Fibroblast of lung (primary cell): ENCODE measurements at places on chromosomes 7 and 10. TPM values are rescaled to one million over a fixed set of nuclear protein-coding genes. Genes with fewer than 3 reads are reported as not detected.

CTAGE4 gene
- 0.17 and 1.0 TPM in 2 replicates for total RNA-seq

- no peaks in the 10 kb centered on the region for H3K27me3 ChIP-seq
- no peak for DNase-seq
- H3K4me1 ChIP-seq = peaks cover 28% of the 10 kb centered on the region
- no peak overlapping the region for H3K27ac ChIP-seq
Observed at GRCh38 chr7:73719806-73720169, 319 bp upstream of the STX1A start.

- no peaks in the 10 kb centered on the region for H3K36me3 ChIP-seq
- no peaks in the 10 kb centered on the region for H3K27me3 ChIP-seq
- peak; percentile 55 for DNase-seq
- H3K4me3 ChIP-seq = no peak overlapping the region
- no peaks in the 10 kb centered on the region for H3K4me1 ChIP-seq
Observed at GRCh38 chr10:74231375-74231774, 80.4 kb downstream of the ADK start.

DNA sequence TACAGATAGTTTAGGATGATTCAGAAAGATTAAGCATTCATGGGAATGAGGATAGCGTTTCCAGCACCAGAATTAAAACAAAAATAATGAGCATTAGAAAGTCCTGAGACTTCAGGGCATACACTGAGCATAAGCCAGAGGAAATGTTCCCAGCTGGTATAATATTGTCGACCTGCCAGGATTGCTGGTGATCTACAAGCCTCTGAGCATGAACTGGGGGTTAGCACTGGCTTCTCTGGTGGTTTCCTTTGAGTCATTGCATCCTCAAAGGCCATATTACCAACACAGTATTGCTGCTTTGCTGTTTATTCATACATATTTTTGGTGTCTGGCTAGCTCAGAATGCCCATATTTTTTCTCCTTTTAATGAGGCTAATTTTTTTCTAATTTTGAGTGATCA, 10.7 kb upstream of the ATRNL1 start:
- no peak overlapping the region for H3K27ac ChIP-seq
- H3K36me3 ChIP-seq = no peaks in the 10 kb centered on the region
- no peaks in the 10 kb centered on the region for H3K4me1 ChIP-seq
- H3K4me3 ChIP-seq = no peak overlapping the region

SLC26A3 gene
- not detected in 2 replicates for total RNA-seq

DNA sequence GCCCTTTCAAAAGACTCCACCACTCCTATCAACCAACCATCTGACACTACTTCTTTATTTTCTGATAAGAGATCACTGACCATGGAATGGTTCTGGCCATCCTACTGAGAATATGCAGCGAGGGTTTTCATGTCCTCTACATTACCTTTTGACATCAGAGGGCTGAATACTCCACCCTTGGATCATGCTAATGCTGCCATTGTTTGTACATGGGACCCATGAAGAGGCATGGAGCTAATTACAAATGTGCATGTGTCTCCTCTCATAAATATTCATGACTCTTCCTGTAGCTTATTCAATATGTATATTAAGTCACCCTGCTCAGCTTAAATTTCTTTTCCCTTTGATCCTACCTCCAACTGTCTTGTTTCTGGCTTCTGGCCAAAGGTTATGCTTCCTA, 1065.8 kb upstream of the GHITM start:
- no peak overlapping the region for H3K27ac ChIP-seq
- no peak overlapping the region for H3K4me3 ChIP-seq
- H3K27me3 ChIP-seq = no peaks in the 10 kb centered on the region
- H3K4me1 ChIP-seq = no peaks in the 10 kb centered on the region
- no peaks in the 10 kb centered on the region for H3K36me3 ChIP-seq

GRCh38 chr7:64643566-64643965, 22.4 kb upstream of the ZNF107 start:
- H3K36me3 ChIP-seq = no peaks in the 10 kb centered on the region
- no peaks in the 10 kb centered on the region for H3K4me1 ChIP-seq
- H3K27ac ChIP-seq = no peak overlapping the region
- DNase-seq = no peak

EIF4EBP2 gene
- 18.0 and 21.8 TPM in 2 replicates for total RNA-seq

GRCh38 chr7:50812841-50813475, 30.3 kb upstream of the GRB10 start:
- no peaks in the 10 kb centered on the region for H3K36me3 ChIP-seq
- H3K27ac ChIP-seq = no peak overlapping the region
- peak; percentile 77 for DNase-seq

DNA sequence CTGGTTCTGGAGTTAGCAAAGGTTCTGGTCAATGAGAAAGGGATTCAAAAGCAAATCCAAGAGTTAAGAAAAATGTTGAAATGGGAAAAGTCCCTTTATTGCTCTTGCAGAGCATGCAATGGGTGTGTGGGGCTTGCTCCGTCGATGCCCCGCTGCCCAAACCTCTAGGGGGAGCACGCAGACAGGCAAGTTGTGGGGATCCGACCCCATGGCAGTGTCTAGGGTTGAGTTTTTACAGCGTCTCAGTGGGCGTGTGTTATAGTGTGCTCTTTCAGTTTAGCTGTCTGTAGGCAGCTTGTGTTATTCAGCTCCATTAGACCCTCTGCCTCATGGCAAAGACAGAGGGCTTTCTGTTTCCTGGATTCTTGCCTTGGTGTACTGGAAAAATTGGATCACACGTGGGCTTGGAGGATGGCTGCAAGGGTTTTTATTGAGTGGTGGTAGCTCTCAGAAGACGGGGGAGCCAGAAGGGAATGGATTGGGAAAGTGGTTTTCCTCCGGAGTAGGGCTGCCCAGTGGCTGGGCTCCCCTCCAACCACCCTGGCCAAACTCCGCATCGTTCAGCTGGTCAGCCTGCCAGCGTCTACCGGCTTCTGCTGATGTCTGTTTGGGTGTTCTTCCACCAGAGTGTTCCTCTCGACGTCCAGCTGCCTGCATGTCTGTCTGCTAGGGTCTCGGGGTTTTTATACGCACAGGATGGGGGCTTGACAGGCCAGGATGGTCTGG, 102.3 kb upstream of the PLXDC2 start:
- no peak overlapping the region for H3K4me3 ChIP-seq
- no peak for DNase-seq
- no peaks in the 10 kb centered on the region for H3K4me1 ChIP-seq
- H3K36me3 ChIP-seq = no peaks in the 10 kb centered on the region
- no peaks in the 10 kb centered on the region for H3K27me3 ChIP-seq

DNA sequence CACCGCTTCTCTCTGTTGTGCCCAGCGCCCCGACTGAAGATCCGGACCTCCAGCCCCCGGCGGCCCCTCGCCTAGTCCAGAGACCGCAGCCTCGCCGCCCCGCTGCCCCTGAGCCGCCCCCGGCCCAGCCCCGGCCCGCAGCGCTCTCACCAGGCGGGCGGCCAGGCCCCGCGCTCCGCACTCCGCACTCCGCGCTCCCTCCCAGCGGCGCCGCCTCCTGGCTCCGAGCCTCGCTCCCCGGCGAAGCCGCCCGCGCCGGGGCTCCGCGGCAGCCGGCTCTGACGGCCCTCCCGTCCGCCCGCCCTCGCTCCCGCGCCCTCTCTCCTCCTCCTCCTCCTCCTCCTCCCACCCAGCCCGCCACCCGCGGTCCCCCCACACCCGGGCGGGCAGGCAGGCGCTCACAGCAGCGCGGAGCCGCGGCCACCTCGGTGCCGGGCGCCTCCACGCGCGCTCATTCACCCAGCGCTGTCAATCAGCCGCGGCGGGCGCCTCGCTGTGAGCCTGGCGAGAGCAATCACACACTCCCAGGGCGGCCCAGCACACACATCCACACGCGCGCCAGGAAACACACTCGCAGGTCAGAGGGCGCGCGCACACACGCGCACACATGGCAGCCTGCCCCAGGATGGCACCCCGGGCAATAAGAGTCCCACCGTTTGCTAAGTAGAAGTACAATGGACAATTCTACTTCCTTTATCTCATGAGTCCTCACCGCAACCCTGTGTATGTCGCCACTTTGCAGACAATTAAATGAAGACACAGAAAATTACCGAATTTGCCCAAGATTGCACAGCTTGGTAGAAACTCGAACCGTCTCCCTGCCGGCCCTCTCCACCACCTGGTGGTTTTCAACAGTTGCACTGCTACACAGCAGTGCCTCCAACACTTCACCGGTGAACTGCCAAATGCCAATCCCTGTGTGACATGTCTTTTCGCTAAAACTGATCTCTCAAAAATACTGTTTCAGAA, at the start of gene PRRT4:
Gene PRRT4, minus strand, starts transcription at position 280 of the 969 bp plus-strand sequence.
- H3K36me3 ChIP-seq = no peaks in the 10 kb centered on the region
- no peak for DNase-seq
- H3K27me3 ChIP-seq = peaks cover 52% of the 10 kb centered on the region
- no peaks in the 10 kb centered on the region for H3K4me1 ChIP-seq

GRCh38 chr10:128069351-128070051, 56.7 kb downstream of the MKI67 start:
- peak; percentile 80 for DNase-seq
- H3K4me3 ChIP-seq = no peak overlapping the region
- H3K27ac ChIP-seq = no peak overlapping the region

- no peaks in the 10 kb centered on the region for H3K36me3 ChIP-seq
- no peaks in the 10 kb centered on the region for H3K4me1 ChIP-seq
- no peaks in the 10 kb centered on the region for H3K27me3 ChIP-seq
- no peak overlapping the region for H3K4me3 ChIP-seq
- no peak for DNase-seq
Observed at GRCh38 chr7:119685906-119686305, 587.1 kb upstream of the KCND2 start.

PLEKHS1 gene
- total RNA-seq = not detected in 2 replicates

- no peak overlapping the region for H3K27ac ChIP-seq
- no peak overlapping the region for H3K4me3 ChIP-seq
- no peaks in the 10 kb centered on the region for H3K4me1 ChIP-seq
- H3K27me3 ChIP-seq = no peaks in the 10 kb centered on the region
- DNase-seq = no peak
- no peaks in the 10 kb centered on the region for H3K36me3 ChIP-seq
Observed at GRCh38 chr7:31186202-31186601, 134.1 kb downstream of the ADCYAP1R1 start.

- DNase-seq = no peak
- no peaks in the 10 kb centered on the region for H3K4me1 ChIP-seq
- no peak overlapping the region for H3K4me3 ChIP-seq
- no peaks in the 10 kb centered on the region for H3K36me3 ChIP-seq
Observed at GRCh38 chr7:140247559-140247958, 70.8 kb upstream of the KDM7A start.

DNA sequence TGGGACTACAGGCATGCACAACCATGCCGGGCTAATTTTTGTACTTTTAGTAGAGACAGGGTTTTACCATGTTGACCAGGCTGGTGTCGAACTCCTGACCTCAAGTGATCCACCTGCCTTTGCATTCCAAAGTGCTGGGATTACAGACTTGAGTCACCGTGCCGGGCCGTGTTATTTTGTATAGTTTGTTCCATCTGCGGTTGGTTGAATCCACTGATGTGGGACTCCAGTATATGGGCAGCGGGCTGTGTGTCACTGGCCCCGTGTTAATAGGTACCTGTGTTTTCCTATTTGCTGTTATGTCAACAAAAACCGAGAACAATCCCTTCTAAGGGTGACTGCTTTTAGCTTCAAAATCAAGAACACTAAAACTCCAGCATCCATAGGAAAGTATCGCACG, 297.6 kb upstream of the PITRM1 start:
- H3K27me3 ChIP-seq = no peaks in the 10 kb centered on the region
- H3K36me3 ChIP-seq = no peaks in the 10 kb centered on the region

DNA sequence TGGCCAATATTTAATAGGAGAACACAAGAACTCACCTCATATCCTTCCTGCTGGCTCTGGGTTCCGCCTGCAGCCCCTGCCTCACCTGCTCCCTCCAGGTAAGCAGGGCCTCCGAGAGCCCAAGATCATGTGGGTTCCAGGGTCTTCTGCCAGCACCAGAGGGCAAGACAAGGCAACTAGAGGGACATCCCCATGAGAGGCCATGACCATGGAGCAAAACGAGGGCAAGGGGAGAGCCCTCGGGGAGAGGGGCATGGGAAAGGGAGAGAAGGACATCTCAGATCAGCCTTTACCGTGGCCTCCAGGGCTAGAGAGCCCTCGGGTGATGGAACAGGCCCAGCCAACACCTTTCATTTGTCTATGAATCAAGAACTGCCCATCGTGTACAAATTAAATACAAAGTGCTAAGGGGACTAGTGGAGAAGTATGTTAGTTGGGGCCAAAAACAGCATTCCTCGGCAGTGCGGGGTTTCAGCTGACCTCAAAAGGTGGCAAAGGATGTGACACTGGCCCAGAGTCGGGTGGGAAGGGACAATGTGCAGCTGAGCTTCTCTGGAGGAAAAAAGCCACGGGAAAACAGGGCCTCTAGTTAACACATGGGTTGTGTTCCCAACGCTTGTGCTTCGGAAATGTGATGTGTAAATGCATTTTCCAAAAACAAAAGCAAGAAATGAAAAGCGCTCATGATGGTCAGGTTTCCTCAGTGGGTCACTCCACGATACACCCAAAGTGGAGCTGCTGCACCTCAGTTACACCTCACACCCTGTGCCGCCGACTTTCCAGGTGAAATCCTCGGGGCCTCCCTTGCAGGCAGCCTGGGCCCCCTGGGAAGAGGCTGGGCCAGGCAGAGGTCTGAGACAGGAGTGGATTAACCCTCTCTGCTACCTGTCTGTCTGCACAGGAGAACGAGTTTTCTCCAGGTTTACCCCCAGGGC, 2.0 kb downstream of the AOC1 start:
- H3K4me1 ChIP-seq = no peaks in the 10 kb centered on the region
- no peaks in the 10 kb centered on the region for H3K27me3 ChIP-seq
- H3K4me3 ChIP-seq = no peak overlapping the region
- DNase-seq = no peak

GRCh38 chr10:114356751-114357514, 47.4 kb downstream of the AFAP1L2 start:
- H3K36me3 ChIP-seq = no peaks in the 10 kb centered on the region
- DNase-seq = peak; percentile 93
- no peak overlapping the region for H3K27ac ChIP-seq

TEX36 gene
- not detected in 2 replicates for total RNA-seq

DNA sequence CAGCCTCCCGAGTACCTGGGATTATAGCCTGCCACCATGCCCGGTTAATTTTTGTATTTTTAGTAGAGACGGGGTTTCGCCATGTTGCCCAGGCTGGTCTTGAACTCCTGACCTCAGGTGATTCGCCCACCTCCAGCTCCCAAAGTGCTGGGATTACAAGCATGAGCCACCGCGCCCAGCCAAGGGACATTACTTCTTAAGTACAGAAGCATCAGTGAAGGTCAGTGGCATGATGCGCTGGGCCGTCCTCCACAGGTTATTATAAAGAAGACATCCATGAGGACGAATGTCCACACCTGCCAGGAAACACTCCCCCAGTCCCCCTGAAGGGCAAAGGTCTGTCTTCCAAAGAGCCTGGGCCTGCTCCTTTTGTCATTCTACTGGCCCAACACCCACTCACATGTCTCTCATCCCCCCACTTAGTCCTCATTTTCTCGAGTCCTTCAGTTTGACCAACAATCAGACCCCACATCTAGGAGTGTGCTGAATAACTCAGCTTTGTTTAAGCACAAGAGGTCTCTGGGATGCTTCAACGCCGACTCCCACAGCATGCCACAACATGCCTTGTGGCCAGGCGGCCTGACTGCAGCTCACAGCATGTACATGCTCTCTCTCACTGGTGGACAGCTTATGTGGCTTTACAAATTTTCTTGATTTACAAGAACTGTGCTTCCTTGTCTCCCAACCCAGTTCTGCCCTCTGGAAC, 73.0 kb downstream of the CTBP2 start:
- H3K27ac ChIP-seq = peak overlapping the region; percentile 14
- no peaks in the 10 kb centered on the region for H3K27me3 ChIP-seq
- H3K4me3 ChIP-seq = no peak overlapping the region
- peaks cover 29% of the 10 kb centered on the region for H3K4me1 ChIP-seq
- H3K36me3 ChIP-seq = peaks cover 10% of the 10 kb centered on the region

GRCh38 chr7:121519548-121520521, 123.7 kb upstream of the FAM3C start:
- H3K27ac ChIP-seq = no peak overlapping the region
- DNase-seq = no peak
- no peaks in the 10 kb centered on the region for H3K27me3 ChIP-seq
